ENCODE measurements at places on chromosomes 4 and X.

- DNase-seq = no peak
These were observed 242.8 kb downstream of the PPP3CA start for GRCh38 chr4:101104312-101105052.

DNA sequence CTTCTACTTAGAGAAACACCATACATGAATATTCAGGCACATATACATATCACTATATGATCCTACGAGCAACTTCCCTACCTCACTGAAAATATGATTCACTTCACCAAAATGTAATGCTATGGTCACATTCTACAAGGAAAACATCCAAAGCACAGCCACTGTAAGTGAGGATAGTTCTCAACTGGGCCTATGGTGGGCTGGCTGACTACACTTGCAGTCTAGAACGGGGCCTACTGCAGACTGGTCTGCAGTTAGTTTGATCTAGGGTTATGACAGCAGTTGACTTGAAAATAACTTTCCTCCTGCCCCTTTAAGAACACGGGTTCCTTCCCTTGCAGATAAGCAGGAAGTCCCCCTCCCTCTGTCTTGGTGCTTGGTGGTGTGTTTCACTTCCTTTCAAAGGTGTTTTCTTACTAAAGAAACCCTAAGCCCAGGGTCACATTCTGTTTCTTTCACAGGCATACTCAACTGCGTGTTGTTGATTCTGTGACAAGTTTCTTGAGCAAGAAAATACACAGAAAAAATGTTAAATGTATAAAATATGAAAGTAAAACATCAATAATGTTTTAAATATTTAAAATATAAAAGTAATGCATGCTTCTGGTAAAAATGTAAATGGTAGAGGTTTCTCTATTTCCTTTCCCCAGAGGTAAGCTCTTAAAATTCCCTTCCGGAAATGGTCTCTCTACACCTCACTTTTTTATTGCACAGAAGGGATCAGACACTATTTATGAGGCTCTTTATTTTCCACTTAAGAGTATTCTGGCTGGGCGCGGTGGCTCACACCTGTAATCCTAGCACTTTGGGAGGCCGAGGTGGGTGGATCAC is 18.0 kb upstream of the TMSB4X start:
- DNase-seq = no peak

- DNase-seq = no peak
These were observed 470.7 kb upstream of the FTHL17 start for GRCh38 chrX:31542566-31542965.

GRCh38 chrX:79270401-79270800 is 96.7 kb downstream of the ITM2A start:
- DNase-seq = peak; percentile 59

GRCh38 chr4:99165978-99166377 is 21.9 kb upstream of the ADH4 start:
- no peak for DNase-seq

DNA sequence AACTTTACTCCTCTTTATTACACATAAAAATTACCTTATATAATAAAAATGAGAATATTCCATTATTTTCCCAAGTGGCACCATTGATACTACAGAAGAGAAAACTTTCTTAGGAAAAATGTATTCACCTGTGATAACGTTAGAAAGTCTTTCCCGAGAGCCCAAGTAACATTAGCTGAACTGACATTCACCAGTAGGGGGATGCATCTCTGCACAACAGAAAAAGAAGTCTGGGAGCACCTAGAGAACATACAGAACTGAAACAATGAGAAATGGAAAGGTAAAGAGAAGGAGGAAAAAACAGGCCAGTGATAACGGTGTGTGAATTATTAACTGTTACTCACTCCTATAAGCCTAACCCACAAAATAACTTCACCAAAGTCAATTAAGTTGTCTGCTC is 423.3 kb downstream of the CENPC start:
- no peak for DNase-seq

DNA sequence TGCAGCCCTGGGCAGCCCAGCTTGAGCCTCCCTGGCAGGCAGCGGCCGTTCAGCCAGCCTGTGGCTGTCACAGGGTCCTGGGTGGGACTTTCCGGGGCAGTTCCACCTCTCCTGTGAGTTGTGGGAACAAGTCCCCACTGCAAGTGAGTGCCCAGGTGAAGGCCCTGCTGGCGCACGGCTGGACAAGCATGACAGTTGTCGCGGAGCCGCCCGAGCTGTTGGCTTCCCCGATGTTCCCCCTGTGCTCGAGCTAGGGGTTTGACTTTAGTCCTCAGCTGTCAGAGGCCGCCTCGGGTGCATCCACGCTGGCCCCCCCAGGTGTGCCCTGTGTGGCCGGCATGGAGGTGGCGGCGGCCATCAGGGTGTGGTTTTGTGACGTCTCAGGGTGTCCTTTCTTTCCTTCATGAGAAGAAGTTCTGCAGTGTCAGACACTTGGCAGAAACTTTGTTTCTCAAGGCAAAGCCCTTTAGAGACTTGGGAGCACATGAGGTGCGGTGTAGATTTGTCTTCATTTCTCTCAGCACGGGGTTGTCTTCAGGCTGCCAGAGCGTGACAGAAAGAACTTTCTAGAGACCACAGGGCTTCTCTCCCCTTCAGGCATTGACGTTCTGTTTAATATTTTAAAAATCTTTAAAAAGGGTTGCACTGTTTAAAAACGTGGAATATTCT is 69.4 kb upstream of the HGFAC start:
- no peak for DNase-seq

GRCh38 chrX:136209016-136209738 is 42.0 kb downstream of the MAP7D3 start:
- peak; percentile 22 for DNase-seq
